ENCODE measurements at places on chromosomes 7 and 10. TPM values are rescaled to one million over a fixed set of nuclear protein-coding genes. Genes with fewer than 3 reads are reported as not detected.

AKR1C8 gene
- not detected for total RNA-seq

ASIC3 gene
- total RNA-seq, result 3.5 TPM

FRMD4A gene
- total RNA-seq, result 33.9 TPM

SLC25A13 gene
- 20.2 TPM for total RNA-seq

DNA sequence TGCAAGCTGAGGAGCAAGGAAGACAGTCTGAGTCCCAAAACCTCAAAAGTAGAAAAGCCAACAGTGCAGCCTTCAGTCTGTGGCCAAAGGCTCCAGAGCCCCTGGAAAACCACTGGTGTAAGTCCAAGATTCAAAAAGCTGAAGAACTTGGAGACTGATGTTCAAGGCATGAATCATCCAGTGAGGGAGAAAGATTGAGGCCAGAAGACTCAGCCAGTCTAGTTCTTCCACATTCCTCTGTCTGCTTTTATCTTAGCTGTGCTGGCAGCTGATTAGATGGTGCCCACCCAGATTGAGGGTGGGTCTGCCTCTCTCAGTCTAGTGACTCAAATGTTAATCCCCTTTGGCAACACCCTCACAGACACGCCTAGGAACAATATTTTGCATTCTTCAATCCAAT is 20.1 kb upstream of the MDFIC start:
- no peak for DNase-seq

- DNase-seq, result no peak
These were observed 467.3 kb downstream of the PTPRN2 start for GRCh38 chr7:158120316-158120715.

GRCh38 chr10:10017716-10018115 is 1000.0 kb upstream of the CELF2 start:
- no peak for DNase-seq

DNA sequence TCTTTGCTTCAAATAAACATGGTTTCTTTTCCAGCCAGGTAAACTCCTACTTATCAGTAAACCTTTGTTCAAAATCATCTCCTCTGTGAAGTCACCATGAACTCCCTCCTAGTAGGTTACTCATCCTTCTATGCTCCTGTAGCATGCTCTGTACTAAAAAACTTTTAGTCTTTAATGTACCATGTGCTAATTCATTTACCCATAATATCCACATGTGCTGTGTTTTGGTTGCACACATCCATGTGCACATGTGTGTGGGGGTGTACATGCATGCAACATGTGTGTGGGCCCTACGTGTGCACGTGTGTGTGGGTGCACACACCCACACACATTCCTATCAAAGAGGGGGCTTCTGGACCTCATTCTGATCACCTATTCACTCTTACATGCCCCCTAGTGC is 259.9 kb upstream of the SP4 start:
- DNase-seq, result no peak

HOXA10 gene
- total RNA-seq, result 0.42 TPM

DNA sequence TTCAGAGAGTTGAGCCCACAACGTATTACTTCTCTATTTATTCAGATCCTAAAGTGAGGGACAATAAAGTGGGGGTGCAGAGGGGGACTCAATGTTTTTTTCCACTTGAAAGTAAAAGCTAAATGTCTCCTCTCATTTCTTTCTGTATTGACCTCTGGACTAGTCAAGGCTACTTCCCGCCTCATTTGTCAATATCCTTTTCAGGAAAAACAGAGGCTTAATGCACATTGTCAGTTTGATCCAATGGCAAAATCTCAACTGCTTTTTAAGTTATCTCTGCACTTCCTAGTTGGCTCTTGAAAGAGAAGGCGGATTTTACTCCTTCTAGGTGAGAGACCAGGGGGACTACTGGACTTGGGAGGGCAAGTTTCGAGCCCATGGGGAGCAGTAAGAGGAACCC is 56.4 kb downstream of the HIPK2 start:
- DNase-seq, result no peak

TMEM184A gene
- 7.9 TPM for total RNA-seq

DNA sequence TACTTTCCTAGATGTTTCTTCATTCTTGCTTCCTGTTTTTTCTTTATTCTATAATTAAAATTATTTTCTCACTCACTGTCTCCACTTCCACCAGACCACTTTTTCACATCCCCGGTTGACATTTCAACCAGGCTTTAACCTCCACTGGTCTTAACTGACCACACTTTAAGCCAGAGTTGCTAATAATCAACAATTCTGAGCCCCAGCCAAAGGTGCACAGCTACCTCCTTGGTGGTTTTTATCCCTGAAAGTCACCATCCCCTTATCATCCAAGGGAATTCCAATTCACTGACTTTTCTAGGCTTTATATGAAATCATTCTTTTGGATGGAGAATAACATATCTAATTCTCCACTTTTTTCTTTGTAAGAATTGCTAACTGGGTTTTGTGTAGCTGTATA is 138.9 kb downstream of the FRMD4A start:
- DNase-seq, result no peak

- no peak for DNase-seq
These were observed 52.0 kb downstream of the BAIAP2L1 start for GRCh38 chr7:98348726-98349474.

GRCh38 chr7:83547526-83547925 is 101.4 kb downstream of the SEMA3E start:
- peak; percentile 32 for DNase-seq

GRCh38 chr7:91692800-91693199 is 187.7 kb downstream of the MTERF1 start:
- DNase-seq, result no peak

- DNase-seq, result no peak
These were observed 1073.0 kb downstream of the XPNPEP1 start for GRCh38 chr10:108850138-108850854.

DNAJC12 gene
- 2.4 TPM for total RNA-seq

CYP3A4 gene
- not detected for total RNA-seq

All from left lung (tissue), 14 donors.